ENCODE measurements at places on chromosomes 4 and X. TPM values are rescaled to one million over a fixed set of nuclear protein-coding genes. Genes with fewer than 3 reads are reported as not detected.

GRCh38 chrX:23784470-23785331 is 1.7 kb downstream of the SAT1 start:
- H3K36me3 ChIP-seq = peaks cover 30% of the 10 kb centered on the region
- H3K27me3 ChIP-seq = no peaks in the 10 kb centered on the region
- DNase-seq = no peak
- peak overlapping the region; percentile 92 for H3K4me3 ChIP-seq

DNA sequence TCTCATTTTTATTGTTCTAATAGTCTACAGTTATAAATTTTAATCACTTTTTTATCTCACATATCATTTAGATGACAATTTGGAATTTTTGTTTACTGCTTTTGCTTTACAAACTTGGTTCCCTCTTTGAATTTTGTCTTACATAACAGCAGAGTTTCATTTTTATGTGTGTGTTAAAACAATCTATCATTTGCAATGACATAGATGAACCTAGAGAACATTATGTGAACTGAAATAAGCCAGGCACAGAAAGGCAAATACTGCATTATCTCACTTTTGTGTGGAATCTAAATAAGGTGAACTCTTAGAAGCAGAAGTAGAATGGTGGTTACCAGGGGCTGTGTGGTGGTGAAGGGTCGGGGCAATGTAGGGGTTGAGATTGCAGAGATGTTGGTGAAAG is 170.7 kb downstream of the GASK1B start:
- no peak overlapping the region for H3K27ac ChIP-seq
- H3K4me1 ChIP-seq = no peaks in the 10 kb centered on the region
- no peaks in the 10 kb centered on the region for H3K36me3 ChIP-seq
- H3K27me3 ChIP-seq = peaks cover 8% of the 10 kb centered on the region
- H3K4me3 ChIP-seq = no peak overlapping the region

GRCh38 chr4:185469580-185470154 is 1.9 kb downstream of the CCDC110 start:
- H3K4me1 ChIP-seq = peaks cover 4% of the 10 kb centered on the region
- H3K27me3 ChIP-seq = peaks cover 7% of the 10 kb centered on the region
- no peaks in the 10 kb centered on the region for H3K36me3 ChIP-seq
- peak; percentile 9 for DNase-seq
- H3K27ac ChIP-seq = no peak overlapping the region

GRCh38 chr4:112109360-112110058 is 35.7 kb upstream of the FAM241A start:
- H3K4me1 ChIP-seq = peaks cover 9% of the 10 kb centered on the region
- H3K36me3 ChIP-seq = no peaks in the 10 kb centered on the region
- H3K27me3 ChIP-seq = no peaks in the 10 kb centered on the region
- H3K27ac ChIP-seq = no peak overlapping the region

GRCh38 chr4:186728631-186729271 is 5.1 kb upstream of the FAT1 start:
- peaks cover 14% of the 10 kb centered on the region for H3K4me1 ChIP-seq
- no peak overlapping the region for H3K4me3 ChIP-seq
- no peaks in the 10 kb centered on the region for H3K36me3 ChIP-seq
- no peak for DNase-seq
- H3K27me3 ChIP-seq = peaks cover 40% of the 10 kb centered on the region

DNA sequence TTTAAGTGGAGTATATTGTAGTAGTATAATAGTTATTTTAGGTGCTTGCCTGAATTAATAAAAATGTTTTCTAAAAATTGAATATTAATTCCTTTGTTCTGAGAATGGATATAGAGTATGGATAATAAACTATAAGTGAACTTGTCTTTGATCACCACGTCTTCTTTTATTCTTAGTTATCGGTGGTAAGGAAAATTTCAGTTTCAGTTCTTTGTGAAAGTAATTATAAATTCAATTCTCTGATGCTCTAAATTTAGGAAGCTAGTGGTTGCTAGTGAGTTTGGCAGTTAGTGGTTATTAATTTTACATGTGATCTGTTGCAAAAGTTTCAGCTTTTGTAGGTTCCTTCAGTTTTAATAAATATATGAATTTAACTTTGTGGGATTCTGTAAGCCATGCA is 30.8 kb downstream of the MRPL1 start:
- DNase-seq = no peak
- H3K27ac ChIP-seq = no peak overlapping the region
- peaks cover 60% of the 10 kb centered on the region for H3K36me3 ChIP-seq
- no peaks in the 10 kb centered on the region for H3K27me3 ChIP-seq
- no peak overlapping the region for H3K4me3 ChIP-seq
- peaks cover 23% of the 10 kb centered on the region for H3K4me1 ChIP-seq

DNA sequence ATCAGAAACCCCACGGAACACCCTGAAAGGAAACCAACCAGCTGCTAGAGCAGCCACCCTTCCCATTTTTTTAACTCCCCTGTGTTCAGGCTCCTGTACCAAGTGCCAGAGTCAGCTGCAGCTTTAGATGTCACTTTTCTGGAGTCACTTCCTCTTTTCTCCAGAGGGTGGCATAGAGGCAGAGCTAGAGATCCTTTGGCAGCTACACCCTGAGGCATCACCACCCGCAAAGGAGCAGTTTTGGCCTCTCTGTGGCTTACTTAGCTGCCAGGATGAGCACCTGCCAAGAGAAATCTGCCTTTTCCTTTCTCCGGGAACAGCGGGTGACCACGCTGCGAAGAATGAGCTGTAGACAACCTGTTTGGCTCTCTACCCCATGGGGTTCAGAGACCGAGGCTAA is 58.0 kb upstream of the CHRDL1 start:
- no peak overlapping the region for H3K4me3 ChIP-seq
- no peak overlapping the region for H3K27ac ChIP-seq
- H3K4me1 ChIP-seq = no peaks in the 10 kb centered on the region
- DNase-seq = no peak
- H3K27me3 ChIP-seq = peaks cover 3% of the 10 kb centered on the region

DNA sequence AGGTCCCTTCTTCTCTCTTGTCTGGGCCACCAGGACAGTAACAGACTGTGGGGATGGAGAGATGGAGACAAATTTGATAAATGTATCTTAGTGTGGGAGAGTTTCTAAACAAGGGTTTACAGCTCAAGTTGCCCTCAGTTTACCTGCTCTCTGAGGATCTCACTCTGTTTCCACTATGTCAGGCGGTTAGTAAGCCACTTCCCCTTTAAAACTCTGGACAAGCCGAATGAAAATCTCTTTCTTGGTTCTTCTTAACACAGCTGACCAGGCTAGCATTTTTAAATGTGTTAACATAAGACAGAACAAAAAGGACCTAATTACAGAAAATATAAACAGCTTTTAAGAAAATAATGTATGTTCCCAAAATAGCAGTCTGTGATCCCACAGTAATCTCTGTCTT is 2.9 kb upstream of the SCARB2 start:
- no peak overlapping the region for H3K27ac ChIP-seq
- peaks cover 25% of the 10 kb centered on the region for H3K4me1 ChIP-seq
- no peaks in the 10 kb centered on the region for H3K36me3 ChIP-seq
- no peak for DNase-seq
- H3K4me3 ChIP-seq = no peak overlapping the region

The MAGEE1 gene
- 3.8 TPM for total RNA-seq

DNA sequence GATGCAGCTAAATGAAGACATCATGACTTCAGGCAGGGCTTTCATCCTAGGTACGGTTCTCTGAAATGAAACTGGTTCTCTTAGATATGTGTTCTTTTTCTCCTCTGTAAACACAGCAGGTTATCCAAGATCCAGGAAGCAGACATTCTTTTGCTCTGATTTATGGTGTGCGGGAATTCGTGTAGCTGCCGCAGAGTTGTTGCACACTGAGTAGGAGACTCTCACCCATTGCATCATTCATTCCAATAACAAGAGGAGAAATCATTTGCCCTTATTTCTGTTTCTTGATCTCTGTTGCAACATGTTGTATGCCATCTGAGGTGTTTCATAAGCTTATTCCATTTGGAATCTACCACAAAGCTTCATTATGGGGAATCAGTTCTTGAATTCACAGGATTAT is 133.6 kb upstream of the VCX2 start:
- H3K36me3 ChIP-seq = no peaks in the 10 kb centered on the region
- no peaks in the 10 kb centered on the region for H3K27me3 ChIP-seq
- no peak for DNase-seq
- H3K4me3 ChIP-seq = no peak overlapping the region
- H3K4me1 ChIP-seq = no peaks in the 10 kb centered on the region
- H3K27ac ChIP-seq = no peak overlapping the region

DNA sequence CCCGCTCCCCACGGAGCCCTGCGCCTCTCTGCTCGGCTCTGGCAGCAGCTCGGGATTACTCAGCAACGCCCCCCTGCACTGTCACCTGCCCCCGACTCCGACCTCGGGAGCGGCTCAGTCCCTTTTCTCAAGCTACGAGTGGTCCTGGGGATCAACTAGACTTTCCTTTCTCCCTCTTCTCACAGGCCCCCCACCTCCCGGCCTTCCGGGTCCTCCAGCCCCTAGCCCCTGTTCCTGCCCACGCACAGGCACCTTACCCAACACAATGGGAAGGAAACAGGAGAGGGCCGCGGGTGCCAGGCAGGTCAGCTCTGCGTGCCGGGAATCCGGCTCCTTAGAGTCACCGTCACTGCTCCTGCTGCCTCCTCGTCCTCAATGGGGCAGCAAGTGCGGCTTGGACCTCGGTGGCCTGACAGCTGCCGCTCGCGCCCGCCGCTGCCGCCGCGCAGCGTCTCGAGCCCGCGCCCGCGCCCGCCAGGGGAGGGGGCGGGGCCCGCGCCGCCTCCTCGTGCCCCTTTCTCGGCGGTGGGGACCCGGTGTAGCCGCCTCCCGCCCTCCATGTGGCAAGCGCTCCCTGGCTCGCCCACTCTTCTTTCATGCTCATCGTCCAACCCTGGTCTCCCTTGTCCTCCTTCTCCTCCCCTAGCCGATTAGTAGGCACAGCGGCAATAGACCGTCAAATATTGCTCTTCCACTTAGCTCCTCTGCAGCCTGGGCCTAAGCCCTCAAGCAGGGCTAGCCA is at the start of gene RAB9B:
TSS of gene RAB9B (minus strand) at position 455 of the 742 bp plus-strand sequence. CDS start 6,473 bp downstream, outside the sequence.
- no peaks in the 10 kb centered on the region for H3K27me3 ChIP-seq
- no peaks in the 10 kb centered on the region for H3K36me3 ChIP-seq
- H3K27ac ChIP-seq = peak within 1 kb of the TSS; percentile 72
- peak within 1 kb of the TSS; percentile 71 for H3K4me3 ChIP-seq

DNA sequence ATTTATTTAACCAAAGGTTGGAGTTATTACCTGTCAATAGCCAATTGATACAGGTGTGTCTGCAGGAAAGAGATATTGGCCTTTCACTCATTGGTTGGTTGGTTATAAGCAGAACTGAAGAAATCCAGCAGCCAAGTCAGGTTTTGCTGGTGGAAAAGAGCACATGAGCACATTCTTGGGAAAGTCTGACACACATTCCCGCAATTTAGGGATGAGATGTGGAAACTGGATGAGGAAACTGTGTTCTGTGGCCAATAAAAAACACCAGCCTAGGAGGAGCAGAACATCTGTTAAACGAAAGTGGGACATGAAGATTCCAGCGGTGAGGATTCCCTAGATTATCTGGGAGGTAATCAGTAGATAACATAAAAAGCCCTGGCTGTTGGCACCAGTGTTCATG is 567.4 kb upstream of the CPEB2 start:
- H3K27me3 ChIP-seq = peaks cover 2% of the 10 kb centered on the region
- DNase-seq = no peak
- no peak overlapping the region for H3K27ac ChIP-seq
- H3K4me1 ChIP-seq = no peaks in the 10 kb centered on the region
- H3K36me3 ChIP-seq = no peaks in the 10 kb centered on the region

- DNase-seq = no peak
- no peaks in the 10 kb centered on the region for H3K4me1 ChIP-seq
- H3K27me3 ChIP-seq = no peaks in the 10 kb centered on the region
- no peak overlapping the region for H3K4me3 ChIP-seq
These were observed 33.7 kb downstream of the DHRSX start for GRCh38 chrX:2466876-2467656.

The PAGE2B gene
- 0.55 TPM for total RNA-seq

GRCh38 chr4:159117564-159117963 is 14.7 kb downstream of the RAPGEF2 start:
- H3K27me3 ChIP-seq = no peaks in the 10 kb centered on the region
- no peak overlapping the region for H3K4me3 ChIP-seq
- H3K36me3 ChIP-seq = peaks cover 9% of the 10 kb centered on the region
